ENCODE measurements at places on chromosomes 7 and 10.
A peak's percentile ranks its signal among the peaks of the same experiment; 100 is the strongest.

GRCh38 chr10:112791447-112791846 is 158.6 kb upstream of the TCF7L2 start:
- no peak for DNase-seq

- DNase-seq = no peak
Measured at GRCh38 chr7:867406-868188, 8.8 kb upstream of the GET4 start.

GRCh38 chr10:963186-963585 is 25.0 kb upstream of the GTPBP4 start:
- DNase-seq = no peak

DNA sequence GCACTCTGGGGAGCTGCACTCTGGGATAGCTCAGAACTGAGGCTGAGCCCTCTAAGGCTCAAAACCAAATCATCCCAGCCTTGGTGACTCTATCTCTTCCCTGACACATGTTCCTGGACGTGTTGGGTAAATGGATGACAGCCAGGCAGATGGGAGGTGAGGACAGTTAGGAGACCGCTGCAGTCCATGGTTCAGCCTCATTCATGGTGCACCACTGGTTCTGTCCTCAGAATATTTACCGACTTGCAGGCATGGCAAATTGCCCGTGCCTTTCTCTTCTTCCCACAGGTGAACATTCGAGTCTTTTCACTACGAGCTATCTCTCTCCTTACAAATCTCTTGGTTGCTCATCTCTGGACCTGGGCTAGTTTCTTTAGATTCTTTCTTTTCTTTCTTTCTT is 80.3 kb upstream of the EFCAB10 start:
- no peak for DNase-seq

- DNase-seq = no peak
Measured at GRCh38 chr10:73983096-73984047, 14.5 kb upstream of the VCL start.

DNA sequence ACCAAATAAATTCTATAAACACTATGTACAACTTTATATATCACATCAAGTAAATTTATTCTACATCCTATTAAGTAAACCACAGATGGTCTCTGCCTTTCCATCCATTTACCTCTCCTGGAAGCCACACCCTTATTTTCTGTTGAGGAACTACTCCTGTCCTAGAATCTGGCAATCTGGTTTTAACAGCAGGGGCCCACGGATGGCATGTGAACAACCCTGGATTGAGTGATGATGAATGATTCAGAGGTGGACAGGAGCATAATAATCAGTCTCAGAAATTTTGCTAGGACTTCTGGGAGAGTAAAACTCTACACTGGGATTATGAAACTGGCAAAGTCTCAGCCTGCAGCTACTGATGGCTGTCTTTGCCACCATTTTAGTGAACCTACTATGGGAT is 54.1 kb downstream of the CDK6 start:
- DNase-seq = no peak

DNA sequence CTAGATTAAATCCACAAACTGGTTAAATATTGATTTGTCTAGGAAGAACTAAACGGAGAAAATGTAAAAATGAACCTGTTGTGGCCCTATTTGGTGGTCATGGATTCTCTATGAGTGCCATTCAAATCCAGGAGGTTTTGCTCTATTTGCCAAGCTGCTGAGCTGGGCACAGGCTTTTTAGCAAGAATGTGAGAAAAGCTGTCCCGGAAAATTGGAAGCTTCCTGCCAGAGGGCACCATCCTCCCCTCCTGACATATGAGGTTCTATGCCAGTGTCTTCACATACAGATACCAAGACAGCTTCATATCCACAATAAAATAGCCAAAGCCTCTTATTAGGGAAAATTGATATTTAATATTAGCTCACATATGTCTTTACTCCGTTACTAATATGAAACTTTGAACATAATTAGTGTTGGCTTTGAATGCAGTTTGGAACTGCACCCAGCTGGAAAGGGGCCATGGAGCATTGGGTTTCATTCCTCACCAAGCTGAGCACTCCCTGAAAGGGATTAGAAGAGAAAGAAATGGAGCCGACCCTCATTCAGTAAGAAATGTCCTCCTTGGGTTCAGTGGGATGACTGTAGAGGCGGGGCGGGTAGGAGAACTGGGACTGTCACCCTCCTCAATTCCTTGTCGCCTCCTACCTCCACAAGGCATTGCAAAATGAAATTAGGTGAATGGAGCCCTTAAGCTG is 47.8 kb downstream of the NRCAM start:
- DNase-seq = no peak

GRCh38 chr7:73606801-73607691 is 17.3 kb downstream of the MLXIPL start:
- DNase-seq = peak; percentile 37

DNA sequence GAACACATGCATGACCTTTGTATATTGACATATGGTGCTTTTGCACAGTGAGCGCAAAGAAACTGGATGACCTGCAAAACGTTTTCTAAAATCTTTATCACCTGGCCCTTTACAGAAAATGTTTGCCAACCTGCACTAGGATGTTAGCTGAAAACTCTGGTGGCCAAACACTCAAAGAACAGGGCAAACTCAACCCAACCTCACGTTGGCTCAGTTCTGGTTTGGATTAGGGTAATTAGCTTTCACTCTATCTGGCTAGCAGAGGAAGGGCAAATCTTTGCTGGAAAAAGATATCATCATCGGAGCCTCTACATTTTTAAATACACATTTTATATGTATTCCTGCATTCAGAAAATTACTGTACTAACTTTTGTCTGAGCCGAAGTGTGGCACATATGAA is 688.9 kb downstream of the PHTF2 start:
- no peak for DNase-seq

DNA sequence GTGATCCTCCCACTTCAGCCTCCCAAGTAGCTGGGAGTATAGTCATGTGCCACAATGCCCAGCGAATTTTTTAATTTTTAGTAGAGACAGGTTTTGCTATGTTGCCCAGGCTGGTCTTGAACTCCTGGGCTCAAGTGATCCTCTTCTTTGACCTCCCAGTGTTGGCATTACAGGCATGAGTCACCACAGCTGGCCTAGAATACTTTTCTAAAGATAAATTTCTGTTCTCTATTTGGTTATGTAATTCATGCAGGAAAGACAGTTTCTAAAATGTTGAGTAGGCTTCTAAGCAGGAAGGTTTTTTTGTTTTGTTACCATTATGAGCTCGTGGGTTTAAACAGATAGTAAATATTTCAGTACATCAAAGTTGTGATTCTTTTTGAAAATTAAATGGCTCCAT is 5.0 kb downstream of the RBAK start:
- DNase-seq = no peak

DNA sequence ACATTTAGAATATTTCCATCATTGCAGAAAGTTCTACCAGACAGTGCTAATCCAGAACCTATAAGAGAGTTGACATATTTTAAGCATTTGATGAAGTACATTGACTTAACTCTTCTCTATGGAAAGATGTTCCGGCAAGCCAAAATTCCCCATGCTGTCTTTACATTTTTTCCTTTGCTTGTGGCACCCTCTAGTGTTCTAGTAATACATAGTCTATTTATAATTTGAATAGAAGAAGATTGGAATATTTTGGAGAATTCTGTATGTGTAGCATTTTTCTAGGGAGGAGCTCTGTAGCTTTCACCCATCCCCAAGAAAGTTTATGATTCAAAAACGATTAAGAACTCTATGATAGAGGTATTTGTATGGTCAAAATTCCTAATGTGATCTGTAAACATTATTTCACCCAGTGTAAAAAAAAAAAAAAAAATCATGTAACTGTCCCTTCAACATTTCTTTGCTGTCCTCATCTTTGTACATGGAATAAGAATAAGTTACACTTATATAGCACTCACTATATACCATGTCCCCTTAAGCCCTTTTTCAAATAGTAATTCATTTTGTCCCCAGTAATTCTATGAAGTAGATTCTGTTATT is 33.2 kb downstream of the NRF1 start:
- DNase-seq = no peak

- no peak for DNase-seq
Measured at GRCh38 chr7:155168597-155169480, 98.7 kb downstream of the HTR5A start.

- DNase-seq = no peak
Measured at GRCh38 chr10:132106431-132106830, 40.7 kb downstream of the JAKMIP3 start.

GRCh38 chr7:29980151-29980550 is 9.4 kb downstream of the SCRN1 start:
- DNase-seq = no peak

DNA sequence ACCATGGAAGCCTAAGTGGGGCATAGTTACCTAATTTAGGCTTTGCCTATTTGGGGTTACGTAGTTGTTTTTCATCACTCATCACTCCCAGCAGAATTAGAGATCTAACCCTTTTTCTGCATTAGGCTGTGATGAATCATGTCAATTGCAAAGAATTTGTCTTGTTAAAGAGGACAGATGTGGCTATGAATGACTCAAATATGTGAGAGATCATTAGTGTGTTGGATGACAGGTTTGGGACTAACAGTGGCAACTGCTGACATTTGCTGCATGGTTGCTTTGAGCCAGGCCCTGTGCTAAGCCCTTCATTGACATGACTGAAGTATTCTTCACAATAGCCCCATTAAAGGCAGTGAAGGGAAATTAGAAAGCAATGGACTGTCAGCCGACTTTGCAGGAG is 83.4 kb upstream of the BMPER start:
- no peak for DNase-seq

- no peak for DNase-seq
Measured at GRCh38 chr7:92714280-92714679, 122.1 kb downstream of the CDK6 start.

GRCh38 chr10:7707102-7707501 is 4.0 kb downstream of the ITIH2 start:
- no peak for DNase-seq

- no peak for DNase-seq
Measured at GRCh38 chr7:70646536-70647248, 485.3 kb upstream of the GALNT17 start.

DNA sequence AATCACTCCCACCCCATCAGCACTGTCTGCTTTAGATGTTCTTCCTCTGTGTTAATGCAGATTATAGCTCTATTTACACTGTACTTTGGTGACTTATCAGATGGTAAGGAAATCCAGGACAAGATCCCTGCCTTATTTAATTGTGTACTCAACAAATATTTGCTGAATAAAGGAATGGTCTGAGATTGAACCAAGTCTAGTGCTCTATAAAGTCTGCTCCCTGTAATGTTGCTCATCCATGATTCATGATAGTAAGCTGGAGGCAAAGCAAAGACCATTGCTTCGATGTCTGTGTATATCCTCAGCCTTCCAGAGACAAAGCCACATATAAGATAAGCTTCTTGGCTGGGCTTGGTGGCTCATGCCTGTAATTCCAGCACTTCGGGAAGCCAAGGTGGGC is 33.5 kb downstream of the PLCE1 start:
- no peak for DNase-seq

- DNase-seq = no peak
Measured at GRCh38 chr10:3433131-3433530, 260.5 kb upstream of the PITRM1 start.

DNA sequence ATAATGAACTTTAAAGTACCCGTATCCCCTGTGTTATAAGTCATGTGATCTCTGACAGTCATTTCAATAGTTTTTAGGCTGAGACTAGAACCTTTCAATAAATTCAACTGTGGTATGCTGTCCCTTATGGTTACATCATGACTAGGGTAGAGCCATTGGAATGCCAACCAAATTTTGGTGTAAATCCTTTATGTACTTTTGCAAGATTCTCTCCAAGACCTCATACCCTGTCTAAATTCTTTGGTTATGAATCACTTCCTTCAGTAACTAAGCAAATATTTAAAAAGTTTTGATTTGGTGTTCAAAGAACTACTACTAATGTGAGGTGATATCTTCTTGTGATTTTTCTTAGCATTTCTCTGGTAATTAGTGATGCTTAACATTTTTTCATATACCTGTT is 20.8 kb upstream of the OR6B1 start:
- DNase-seq = no peak

GRCh38 chr7:121002757-121003200 is 14.3 kb downstream of the CPED1 start:
- DNase-seq = no peak

DNA sequence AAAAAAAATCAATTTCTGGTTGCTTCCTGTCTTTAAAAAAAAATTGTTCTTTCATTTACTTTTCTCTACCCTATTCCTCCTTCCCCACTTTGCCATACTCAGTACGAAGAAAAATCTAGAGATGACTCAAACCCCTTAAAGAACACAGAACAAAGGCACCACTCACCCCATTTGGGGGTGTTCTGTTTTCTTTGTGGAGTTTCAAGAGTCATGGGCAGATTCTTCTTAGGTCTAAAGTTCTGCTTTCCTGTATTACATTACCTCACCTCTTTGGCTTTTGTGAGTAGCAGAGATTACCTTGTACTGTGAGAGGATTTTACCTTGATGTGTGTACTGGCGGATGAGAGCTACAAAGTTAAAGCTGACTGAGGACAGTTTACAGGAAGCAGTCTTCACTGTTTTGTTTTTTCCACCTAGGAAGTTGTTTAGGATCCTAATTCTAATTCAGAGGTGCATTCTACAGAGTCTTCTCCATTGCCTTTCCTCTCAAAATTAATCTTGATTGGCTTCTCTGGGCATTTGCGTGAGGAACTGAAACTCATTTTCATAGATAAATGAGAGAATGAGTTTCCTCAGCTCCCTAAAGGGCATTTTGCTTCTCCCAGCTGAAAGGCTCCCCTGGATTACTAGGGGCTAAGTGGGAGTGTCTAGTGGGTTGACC is 20.7 kb downstream of the AVL9 start:
- no peak for DNase-seq

GRCh38 chr10:128345353-128345752 is 219.1 kb upstream of the MKI67 start:
- DNase-seq = no peak

DNA sequence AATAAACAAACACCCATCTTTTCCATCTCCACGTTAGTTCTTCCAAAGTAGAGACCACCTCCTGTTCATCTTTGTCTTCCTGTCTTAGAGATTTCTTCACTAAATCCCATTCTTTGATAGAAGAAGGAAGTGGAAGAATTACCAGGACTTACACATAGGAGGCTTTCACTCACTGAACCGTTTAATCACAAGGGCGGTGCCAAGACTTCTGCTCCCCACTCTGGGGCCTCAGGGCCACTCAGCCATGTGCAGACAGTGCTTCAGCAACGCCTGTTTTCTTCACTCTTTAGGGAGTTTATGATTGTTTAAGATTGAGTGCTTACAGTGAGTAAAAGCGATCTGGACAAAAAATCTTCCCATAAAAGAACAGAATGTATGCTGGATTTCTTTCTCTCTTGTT is 63.9 kb upstream of the SORCS3 start:
- no peak for DNase-seq

Data from stimulated activated CD4-positive, alpha-beta T cell treated with anti-CD3 and anti-CD28 coated beads, TNF-alpha, amount 100 ng/mL, for 4 hours (primary cell).